ENCODE measurements at places on chromosomes 16 and 17.

DNA sequence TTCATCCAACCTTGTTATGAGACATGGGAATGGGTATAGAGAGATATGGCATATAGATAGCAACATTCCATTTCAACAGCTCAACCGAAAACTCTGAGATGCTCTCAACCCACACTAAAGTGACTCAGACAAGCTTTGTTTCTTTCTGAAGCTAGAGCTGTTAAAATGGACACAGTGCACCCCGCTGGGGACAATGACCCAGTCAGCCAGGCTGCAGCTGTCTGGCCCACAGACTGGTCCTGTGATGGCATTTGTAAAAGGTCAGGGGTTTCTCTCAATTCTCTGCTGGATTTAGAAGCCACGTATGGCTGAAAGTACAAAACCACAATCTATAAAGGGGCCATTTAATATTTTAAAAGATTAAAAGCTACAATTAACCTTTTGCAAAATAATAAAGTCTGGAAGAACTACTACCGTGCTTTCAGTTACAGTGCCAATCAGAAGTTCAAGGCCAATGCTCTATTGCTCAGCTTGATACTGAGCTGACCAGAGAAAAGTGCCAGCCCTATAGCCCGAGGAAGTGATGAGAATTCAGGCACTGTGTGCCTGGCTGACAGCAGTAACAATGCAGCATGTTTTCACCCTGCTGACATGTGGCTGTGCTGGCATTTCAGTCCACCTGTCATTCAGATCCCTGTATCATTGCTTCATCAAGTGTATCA, 60.2 kb downstream of the TEX2 start:
- no peak for DNase-seq

GRCh38 chr17:82938873-82939620, 99.2 kb upstream of the ZNF750 start:
- no peak for DNase-seq

- no peak for DNase-seq
Observed at GRCh38 chr16:53741546-53741945, 37.6 kb downstream of the FTO start.

DNA sequence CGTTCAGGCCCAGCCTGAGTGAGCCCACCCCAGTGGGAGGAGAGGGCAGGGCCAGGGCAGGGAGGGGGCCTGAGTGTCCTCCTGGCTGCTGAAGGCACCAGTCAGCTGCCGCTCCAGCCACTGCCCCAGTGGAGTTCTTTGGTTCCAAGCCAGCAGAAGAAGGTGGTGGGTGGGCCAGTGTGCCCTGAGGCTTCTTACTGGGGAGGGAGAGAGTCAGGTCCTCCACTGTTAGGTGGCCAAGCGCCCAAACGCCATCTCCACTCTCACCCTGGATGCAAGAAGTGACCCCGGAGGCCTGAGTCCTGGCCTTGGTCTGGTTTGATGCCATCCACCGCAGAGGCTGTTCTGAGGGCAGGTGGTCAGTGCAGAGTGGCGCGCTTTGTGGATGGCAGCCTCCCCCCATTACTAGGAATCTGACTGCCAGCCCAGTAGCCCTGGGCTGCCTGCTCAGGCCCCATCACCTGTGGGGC, 2.2 kb downstream of the RNF213 start:
- no peak for DNase-seq

- no peak for DNase-seq
Observed at GRCh38 chr17:39744836-39745215, 7.1 kb downstream of the GRB7 start.

GRCh38 chr16:70777973-70778406, 23.0 kb downstream of the VAC14 start:
- no peak for DNase-seq

GRCh38 chr17:73711184-73711583, 66.9 kb upstream of the SDK2 start:
- no peak for DNase-seq

DNA sequence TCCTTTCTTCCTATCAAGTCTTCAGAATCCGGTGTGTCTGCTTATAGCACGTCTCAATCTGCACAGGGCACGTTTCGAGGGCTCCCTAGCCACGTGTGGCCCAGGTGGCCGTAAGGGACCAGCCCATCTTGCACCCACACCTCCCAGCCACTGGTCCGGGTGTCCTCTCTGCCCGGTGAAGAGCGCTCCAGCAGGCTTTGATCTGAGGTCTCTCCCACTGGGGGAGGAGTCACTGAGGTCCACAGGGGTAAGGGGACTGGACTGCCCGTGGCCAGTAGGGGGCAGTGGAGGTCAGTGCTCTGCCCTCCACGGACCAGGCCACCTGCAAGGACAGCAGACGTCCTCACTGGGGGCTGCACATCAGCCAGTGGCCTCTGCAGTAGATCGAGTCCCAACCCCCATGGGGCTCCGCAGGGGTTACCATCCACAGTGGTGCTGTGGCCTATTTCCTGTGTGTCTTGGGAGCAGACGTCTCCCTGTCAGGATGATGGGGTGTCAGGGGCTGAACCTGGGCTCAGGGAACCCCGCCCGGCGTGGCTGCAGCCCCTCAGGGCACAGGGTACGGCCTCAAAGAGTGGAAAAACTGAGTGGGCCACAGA, 204.1 kb upstream of the CIBAR2 start:
- DNase-seq = no peak

GRCh38 chr17:1909985-1910384, 80.2 kb downstream of the RPA1 start:
- DNase-seq = no peak

GRCh38 chr16:70454222-70455034, at the start of gene FCSK:
TSS of gene FCSK (plus strand) at chr16:70454595. CDS start at chr16:70463191, 8,596 bp downstream.
- DNase-seq = peak; percentile 62

- DNase-seq = no peak
Observed at GRCh38 chr16:17481736-17482135, 11.0 kb upstream of the XYLT1 start.

DNA sequence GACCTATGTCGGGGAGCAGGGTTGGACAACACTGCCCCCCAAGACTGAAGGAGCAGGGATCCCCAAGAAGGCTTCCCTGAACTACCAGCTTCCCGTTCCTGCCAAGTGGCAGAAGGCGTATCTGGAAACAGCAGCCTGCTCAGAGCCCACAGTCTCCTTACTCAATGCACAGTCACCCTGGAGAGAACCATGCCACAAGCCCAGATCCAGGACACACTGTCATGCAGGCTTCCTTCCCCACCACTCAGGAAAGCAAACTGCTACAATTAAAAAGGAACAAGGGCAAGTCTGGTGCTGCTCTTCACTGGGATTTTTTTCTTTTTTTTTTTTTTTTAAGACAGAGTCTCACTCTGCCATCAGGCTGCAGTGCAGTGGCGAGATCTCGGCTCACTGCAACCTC, 8.2 kb downstream of the WDR45B start:
- DNase-seq = no peak

- DNase-seq = peak; percentile 53
Observed at GRCh38 chr17:50909765-50910605, 43.8 kb upstream of the TOB1 start.

DNA sequence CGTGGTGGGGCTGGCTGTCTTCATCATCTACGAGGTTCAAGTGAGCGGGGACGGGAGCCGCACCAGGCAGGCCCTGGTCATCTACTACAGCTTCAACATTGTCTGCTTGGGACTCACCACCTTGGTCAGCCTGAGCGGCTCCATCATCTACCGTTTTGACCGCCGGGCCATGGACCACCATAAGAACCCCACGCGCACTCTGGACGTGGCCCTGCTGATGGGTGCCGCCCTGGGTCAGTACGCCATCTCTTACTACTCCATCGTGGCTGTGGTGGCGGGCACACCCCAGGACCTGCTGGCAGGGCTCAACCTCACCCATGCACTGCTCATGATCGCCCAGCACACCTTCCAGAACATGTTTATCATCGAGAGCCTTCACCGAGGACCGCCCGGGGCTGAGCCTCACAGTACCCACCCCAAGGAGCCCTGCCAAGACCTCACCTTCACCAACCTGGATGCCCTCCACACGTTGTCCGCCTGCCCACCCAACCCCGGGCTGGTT, 5.1 kb upstream of the OTOP3 start:
- no peak for DNase-seq

GRCh38 chr17:39625198-39625785, 1.5 kb upstream of the PPP1R1B start:
- no peak for DNase-seq

DNA sequence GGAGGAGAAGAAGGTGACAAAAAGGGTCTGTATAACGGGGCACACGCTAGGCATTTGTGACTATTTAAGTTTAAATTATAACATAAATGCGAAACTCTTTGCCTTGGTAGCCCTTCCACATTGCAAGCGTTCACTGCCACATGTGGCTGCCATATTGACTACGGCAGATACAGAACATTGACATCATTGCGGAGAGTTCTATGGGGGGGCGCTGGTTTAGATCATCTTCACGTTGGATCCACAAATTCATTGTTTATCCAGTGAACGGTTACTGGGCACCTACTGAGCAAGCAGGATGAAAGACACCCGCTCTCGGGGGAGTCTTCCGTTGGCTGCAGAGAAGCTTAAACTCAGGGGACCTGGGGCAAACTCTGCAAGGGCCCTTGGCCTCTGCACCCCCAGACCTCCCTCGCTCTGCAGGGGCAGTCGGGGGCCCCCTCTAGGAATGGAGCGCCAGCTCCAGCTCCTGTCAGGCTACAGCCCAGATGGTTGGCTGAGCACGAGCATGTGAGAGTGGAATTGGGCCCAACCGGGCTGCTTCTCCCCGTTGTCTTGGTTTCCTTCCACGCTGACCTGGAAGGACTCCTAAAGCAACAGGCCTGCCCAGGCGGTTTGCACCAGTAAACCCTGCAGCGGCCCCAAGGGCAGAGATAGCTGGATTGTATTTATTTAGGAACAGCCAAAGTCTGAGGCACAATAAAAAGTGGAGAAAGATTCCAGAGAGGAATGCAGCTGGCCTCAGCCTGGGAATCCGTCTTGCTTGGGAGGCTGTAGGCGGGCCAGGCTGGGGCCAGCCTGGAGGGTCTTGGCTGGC, 172.2 kb downstream of the SEC14L1 start:
- no peak for DNase-seq

DNA sequence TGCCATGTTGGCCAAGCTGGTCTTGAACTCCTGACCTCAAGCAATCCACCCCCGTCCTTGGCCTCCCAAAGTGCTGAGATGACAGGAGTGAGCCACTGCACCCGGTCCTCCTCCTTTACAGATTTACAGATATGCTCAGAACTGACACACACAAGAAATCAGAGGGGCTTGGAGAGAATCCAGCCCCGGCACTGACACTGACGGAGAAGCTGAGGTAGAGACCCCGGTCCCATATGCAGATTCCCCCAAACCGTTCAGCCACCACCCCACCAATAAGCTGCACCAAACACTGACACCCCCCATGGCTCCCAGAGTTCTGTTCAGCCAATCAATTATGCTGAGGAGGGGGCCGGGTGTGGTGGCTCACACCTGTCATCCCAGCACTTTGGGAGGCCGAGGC, 141.1 kb upstream of the RPH3AL start:
- DNase-seq = no peak

DNA sequence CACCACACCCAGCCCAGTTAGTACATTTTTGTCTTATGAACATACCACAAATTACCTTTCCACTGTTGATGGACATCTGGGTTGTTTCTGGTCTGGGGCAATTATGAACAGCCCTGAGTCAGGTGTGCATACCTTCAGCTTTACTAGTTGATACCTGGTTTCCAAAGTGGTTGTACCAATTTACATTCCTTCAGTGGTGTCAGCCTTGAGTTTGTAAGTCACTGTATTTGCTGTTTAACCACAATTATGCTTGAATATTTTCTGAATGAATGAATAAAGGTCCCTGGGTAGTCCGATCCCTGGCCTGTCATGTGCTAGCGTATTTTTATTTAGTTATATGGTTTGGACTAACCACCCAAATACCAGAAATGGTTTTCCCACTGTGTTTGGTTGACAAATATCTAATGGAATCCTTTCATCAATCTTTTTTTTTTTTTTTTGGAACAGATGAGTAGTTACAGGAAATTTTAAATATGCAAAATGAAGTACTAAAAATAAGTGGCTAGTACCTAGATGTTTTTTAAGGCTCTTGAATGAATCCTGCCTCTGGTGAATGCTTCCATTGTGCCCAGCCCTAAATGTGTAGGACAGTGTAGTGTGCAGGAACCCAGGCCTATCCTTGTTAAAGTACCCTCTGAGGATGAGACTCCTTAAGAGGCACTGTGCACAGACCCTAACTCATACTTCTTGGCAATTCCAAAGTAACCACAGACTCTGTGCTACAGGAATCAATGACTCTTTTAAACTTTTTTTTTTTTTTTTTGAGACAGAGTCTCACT, 3.7 kb downstream of the DUSP14 start:
- DNase-seq = no peak

DNA sequence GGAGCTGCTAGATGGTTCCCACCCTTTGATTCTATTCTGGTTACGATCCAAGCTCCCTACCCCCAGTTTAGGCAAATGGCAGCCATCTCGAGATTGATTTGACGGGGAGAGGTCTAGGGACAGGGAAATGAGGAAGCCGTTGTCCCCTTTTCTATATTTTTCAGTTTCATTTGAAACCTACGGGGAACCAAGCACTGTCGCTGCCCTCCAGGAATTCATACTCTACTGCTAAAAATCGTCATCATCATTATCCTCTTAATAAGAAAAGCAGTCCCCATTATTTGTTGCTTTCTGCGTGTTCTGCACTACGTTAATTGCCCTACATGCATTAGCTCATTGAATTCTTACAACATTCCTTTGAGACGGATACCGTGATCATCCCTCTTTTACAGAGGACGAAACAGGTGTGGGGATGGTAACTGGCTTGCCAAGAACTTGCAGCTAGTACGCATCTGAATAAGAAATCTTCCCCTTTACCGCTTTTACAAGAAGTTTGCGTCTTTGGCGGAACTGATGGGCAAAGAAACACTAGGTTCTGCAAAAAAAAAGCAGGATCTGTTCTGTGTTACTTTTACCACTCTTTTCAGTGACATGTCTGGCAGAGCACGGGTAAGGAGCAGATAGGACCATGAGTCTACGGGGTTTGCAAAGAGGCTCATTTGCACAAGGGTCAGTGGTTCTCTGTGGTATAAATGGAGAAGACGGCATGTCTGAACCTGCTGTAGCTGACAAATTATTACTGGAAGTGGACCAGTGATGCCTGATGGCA, 1.1 kb downstream of the CCP110 start:
- no peak for DNase-seq

- DNase-seq = no peak
Observed at GRCh38 chr17:2266865-2267228, 36.7 kb downstream of the SMG6 start.

DNA sequence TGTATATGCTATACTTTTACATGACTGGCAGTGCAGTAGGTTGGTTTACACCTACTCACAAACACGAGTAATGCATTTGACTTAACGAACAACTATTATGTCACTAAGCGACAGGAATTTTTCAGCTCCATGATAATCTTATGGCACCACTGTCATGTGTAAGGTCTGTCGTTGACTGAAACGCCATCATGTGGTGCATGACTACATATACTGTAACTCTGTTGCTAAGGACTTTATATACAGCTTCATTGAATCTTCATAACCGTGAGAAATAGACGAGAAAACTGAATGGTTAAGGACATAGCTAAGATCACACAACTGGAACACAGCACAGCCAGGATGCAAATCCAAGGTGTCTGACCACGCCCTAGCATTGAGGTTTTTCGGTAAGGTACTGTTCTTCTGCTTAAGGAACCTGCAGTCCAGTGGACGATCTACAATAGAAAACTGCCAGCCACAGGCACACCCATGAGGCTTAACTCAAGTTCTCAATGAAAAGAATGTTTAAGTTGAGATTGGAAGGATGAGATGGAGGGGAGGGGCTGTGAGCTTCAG, 3.3 kb downstream of the CFAP20 start:
- DNase-seq = no peak
